Right renal cortex interstitium (tissue), 3 donors: ENCODE measurements at places on chromosomes 12 and 14. TPM values are rescaled to one million over a fixed set of nuclear protein-coding genes. Genes with fewer than 3 reads are reported as not detected.

GRCh38 chr12:49703647-49704137 is 3.5 kb downstream of the FMNL3 start:
- DNase-seq = no peak

GRCh38 chr12:2180737-2181082 is 127.9 kb downstream of the CACNA1C start:
- DNase-seq = no peak

GRCh38 chr12:12996209-12996608 is 3.9 kb downstream of the HEBP1 start:
- no peak for DNase-seq

GRCh38 chr14:98916476-98916875 is 355.5 kb downstream of the BCL11B start:
- no peak for DNase-seq

- no peak for DNase-seq
Measured at GRCh38 chr12:31207799-31208465, 118.0 kb downstream of the SINHCAF start.

RASAL1 gene
- polyA plus RNA-seq = 7.6 TPM

DNA sequence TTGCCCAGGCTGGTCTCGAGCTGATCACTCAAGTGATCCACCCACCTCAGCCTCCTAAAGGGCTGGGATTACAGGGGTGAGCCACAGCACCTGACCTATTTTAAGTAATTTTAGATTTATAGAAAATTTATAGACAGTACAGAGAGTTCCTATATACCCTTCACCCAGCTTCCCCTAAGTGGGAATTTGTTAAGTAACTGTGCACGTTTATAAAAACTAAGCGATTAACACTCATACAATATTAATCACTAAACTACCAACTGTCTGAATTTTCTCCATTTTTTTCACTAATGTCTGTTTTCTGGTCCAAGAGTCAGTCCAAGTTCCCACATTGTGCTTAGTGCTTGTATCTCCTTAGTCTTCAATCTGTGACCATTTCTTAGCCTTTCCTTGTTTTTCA is 5.5 kb downstream of the IL31 start:
- DNase-seq = no peak

DNA sequence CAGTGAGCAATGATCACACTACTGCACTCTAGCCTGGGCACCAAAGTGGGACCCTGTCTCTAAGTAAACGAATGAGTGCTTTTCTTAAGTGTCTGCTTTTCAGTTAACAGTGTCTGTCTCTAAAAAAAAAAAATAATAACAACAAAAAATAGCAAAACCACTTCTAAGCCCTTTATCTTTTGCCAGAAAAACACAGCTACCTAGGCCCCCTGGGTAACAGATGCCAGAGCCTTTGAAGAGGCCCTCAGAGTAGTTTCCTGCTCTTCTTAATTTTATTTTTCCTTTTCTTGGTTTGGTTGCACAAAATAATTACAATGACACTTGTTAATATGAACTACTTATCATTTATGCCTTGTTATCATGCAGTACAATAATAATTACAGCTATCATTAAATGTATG is 32.8 kb upstream of the RAP1B start:
- DNase-seq = no peak

LMO3 gene
- polyA plus RNA-seq = 2.4 TPM

- no peak for DNase-seq
Measured at GRCh38 chr12:9674226-9674590, 4.7 kb downstream of the CLEC2D start.

DNA sequence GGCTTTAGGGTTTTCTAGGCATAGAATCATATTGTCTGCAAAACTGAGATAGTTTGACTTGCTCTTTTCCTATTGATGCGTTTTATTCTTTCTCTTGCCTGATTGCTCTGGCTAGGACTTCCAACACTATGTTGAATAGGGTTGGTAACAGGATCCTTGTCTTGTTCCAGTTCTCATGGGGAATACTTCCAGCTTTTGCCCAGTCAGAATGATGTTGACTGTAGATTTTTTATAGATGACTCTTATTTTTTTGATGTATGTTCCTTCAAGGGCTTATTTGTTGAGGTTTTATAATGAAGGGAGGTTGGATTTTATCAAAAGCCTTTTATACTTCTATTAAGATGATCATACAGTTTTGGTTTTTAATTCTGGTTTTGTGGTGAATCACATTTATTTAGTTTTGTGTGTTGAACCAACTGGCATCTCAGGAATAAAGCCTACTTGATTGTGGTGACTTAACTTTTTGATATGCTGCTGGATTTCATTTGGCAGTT is 478.2 kb downstream of the TMEM117 start:
- no peak for DNase-seq

DLGAP5 gene
- 32.8 TPM for polyA plus RNA-seq

GRCh38 chr12:68175557-68176061 is 16.1 kb upstream of the IFNG start:
- no peak for DNase-seq

DNAL1 gene
- 17.9 TPM for polyA plus RNA-seq

BIN2 gene
- polyA plus RNA-seq = 3.1 TPM

DNA sequence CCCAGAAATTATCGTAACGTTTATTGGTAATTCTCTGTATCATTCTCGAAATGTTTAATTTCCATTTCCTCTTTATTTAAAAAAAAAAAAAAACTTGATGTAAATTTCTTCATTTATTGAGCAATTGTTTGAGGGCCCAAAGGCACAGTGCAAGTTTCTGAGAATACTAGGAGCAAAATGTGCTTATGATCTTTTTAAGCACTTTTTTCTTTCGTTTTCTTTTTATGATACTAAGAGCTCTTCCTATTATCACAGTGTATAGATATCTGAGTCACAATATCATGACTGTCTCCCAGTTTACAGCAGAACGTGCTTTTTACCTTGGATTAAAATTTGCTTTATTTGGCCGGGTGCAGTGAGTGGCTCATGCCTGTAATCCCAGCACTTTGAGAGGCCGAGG is 5.6 kb downstream of the ATP2A2 start:
- no peak for DNase-seq

GRCh38 chr12:6294156-6295093 is 16.1 kb upstream of the PLEKHG6 start:
- DNase-seq = no peak

GRCh38 chr14:102630881-102631280 is 38.4 kb downstream of the RCOR1 start:
- no peak for DNase-seq

GRCh38 chr12:67382241-67382871 is 113.2 kb downstream of the CAND1 start:
- DNase-seq = no peak

AHNAK2 gene
- 2.0 TPM for polyA plus RNA-seq

KRT2 gene
- not detected for polyA plus RNA-seq

DNA sequence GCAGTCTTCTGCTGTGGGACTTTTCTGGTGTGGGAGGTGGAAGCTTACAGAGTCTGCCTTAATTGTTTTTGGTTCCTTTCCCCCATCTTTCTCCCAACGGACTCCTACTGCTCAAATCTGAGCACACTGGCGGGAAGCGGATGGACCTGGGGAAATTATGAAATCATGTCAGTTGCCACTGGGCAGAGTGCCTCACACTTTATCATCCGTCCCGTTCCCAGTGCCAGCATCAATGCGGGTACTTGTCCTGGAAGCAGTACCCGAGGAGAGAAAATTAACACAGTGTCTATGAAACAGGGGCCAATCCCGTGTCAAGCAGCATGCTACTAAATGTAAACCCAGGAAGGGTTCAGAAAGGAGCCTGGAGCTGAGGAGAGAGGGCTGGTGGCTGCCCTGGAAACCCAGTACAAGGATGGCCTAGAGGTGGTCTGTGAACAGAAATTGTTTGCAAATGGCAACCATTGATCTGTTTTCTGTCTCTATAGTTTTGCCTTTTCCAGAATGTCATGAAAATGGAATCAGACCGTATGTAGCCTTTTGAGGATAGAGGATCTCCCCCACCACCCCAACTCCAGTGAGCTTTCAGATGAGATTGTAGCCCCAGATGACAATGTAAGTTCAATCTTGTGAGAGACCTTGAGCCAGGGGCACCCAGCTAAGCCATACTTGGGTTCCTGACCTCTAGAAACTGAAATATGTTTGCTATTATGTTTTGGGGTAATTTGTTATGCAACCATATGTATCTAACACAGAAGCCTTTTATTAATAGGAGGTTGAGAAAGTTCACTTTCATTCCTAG is 908 bp upstream of the CDKL1 start:
- no peak for DNase-seq

SLC10A1 gene
- polyA plus RNA-seq = 0.24 TPM

DNA sequence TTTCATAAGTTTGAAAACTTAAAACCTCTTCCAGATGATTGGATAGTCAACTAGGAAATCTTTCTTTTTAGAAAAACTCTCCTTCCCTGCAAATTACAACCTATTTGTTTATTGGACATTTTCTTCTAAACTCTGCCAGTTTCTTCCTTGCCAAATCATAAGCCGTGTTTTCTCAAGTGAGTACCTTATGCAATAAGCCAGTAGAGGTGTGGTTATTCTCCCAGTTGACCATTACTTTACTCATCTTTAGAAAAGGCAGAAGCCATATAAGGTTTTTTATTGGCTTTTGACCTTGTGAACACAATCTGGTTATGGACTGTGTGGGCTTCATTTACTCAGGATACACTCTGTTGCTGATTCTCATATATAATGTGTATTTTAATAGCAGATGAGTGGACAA is 14.6 kb downstream of the ACTR6 start:
- no peak for DNase-seq

GRCh38 chr12:125518074-125518473 is 452.8 kb downstream of the AACS start:
- DNase-seq = peak; percentile 8

DAO gene
- polyA plus RNA-seq = 1.0 TPM

GRCh38 chr12:69994724-69995173 is 169.7 kb downstream of the MYRFL start:
- DNase-seq = no peak

DNA sequence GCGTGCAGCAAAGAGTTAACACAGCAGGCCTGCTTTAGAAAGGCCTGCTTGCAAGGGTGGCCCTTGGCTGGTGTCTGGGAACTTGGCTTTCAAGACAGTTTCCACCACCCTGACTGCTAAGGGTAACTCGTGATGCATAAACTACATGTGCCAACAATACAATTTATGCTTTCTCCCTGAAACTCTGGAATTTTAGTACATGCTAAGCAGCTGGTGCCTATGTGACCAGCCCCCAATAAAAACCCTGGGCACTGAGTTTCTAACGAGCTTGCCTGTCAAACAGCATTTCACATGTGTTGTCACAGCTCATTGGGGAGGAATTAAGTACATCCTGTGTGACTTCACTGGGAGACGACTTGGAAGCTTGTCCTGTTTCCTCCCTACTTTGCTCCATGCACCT is 133.1 kb downstream of the SLC5A8 start:
- no peak for DNase-seq
